ENCODE measurements at places on chromosomes 2 and 18.

DNA sequence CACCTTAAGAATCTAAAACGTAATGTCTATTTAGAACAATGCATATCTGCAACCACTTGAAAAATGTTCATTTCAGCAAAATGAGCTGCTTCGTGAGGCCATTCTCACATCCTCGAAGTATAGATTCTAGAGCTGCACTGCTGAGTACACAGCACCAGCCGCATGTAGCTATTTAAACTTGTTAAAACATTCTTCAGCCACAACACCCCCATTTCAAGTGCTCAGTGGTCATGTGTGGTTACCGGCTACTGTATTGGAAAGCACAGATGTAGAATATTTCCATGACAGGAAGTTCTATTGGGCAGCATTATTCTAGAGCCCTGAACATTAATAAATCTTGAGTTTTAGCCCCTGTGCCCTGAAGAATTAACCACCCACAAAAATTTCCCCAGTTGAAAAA, 35.0 kb downstream of the SUMO1 start:
- no peak for DNase-seq

GRCh38 chr2:175111200-175111657, 56.8 kb downstream of the ATF2 start:
- no peak for DNase-seq

GRCh38 chr2:191382801-191383200, 137.6 kb downstream of the MYO1B start:
- no peak for DNase-seq

GRCh38 chr2:216956820-216957493, 97.1 kb upstream of the TNP1 start:
- no peak for DNase-seq

DNA sequence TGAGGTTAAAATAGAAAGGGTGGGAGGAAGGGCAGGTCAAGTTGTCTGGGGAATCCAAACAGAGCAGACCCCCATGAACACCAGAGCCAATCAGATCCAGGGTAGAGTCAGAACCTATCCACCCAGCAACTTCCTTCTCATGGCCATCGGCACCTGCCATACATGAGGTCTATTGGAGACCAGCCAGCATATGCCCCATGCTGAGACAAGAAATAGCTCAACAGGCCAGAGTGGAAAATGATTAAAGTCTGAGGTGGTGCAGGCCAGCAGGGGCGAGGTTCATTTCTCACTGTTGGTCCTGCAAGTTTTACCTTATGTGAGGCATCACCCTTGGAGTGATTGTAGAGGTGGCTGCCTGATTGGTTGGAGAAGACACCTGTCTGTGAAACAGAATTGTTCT, 89.2 kb downstream of the LONRF2 start:
- no peak for DNase-seq

GRCh38 chr2:203535078-203535783, at the start of gene RAPH1:
Gene RAPH1, minus strand, starts transcription at chr2:203535301. Its CDS starts 39,948 bp downstream, at chr2:203495353.
- DNase-seq, result peak; percentile 34

DNA sequence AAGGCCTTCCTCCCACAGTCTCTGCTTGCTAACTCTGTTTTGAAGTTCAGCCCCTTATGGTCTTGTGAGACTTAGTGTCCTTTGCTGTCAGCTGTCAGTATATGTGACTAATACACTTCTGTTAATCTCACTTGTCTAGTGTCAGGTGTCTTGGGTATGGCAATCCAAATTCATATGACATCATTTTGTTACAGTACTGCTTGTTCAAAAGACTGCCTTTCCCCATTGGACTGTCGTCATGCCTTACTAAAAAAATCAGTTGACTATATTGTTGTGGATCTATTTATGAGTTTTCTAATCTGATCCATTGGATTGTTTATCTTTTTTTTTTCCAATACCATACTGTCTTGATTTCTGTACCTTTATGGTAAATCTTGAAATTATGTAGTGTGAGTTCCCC, 611.4 kb upstream of the HS6ST1 start:
- DNase-seq, result no peak

DNA sequence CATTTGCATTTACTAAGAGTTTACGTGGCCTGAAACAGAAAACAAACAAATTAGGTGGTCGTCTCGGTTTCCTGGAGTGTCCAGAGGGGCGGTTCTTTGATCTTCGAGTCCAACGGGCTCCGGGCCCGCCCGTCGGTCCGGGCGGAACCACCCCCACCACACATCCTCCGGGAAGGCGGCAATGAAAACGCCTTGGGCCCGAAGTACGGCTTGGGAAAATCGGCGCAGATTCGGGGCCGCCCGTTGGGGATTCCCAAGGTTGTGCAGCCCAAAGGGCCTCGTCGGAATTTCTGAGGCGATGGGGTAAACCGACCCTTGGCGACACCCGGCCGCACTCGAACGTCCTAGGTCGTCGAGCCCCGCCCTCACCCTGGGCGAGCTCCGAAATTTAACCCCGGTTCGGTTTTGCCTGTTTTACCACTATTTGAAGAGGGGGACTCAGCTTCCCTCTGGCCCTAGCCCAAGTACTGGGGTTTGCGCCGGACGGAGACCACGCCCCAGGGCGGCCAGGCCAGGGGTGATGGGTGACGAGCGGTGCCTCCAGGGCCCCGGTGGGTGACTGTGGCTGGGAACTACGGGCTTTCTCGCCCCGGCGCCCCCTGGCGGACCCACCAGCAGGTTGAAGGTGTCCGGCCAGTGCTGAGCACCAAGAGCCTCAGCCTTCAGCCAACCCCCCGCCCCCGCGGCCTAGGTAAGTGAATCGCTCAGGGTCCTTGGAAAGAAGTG, 1.9 kb upstream of the CFAP53 start:
- DNase-seq, result peak; percentile 53

DNA sequence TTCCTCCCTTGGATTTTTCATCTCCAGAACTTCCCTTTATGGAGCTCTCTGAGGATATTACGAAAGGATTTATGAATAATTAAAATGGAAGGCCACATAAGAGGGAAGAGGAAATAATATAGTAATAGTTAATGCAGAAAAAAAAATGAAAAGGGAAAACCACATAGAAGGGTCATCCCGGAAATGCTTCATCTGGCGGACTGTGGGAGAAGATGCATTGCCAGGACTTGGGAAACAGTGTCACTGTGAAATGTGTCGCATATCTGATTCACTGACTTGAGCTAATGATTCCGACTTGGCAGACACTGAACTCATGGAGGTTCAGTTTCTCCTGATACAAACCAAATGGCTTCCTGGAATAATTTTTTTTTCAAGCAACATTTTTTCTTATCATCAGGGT, 129.9 kb upstream of the RMP24 start:
- DNase-seq, result no peak

DNA sequence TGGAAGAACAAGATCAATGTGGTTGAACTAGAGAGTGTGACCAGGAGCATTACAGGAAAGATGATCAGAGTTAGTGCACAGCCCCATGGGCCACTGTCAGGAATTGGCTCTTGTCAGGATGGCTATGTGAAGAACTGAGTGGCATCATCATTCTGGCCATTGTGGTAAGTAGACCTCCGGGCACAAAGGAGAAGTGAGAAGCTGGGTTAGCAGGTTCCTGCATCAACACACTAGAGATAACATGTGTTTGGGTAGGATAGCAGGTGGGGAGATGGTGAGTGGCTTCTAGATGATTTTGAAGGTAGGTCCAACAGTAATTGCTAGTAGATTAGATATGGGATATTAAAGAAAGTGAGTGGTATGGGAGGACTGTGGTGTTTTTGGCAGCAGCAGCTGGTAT, 408.2 kb downstream of the TSN start:
- DNase-seq, result no peak

DNA sequence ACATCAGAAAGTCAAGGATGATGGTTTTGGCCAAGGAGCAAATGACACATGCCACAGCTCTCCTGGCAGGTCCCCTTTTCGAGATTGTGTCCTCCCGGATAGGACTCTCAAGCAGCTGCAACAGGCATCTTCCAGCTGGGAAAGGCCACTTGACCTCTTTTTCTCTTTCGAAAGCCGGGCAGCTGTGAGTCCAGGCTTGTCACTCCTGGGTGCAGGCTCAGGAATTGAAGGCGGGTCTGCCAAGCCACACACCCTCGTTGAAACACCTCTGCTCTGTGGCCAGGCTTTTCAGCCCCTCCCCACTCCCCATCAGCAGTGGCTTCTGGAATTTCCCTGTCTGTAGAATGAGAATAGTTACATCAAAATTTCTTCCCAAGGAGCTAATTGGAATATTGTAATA, 98.0 kb downstream of the CCDC138 start:
- no peak for DNase-seq

- no peak for DNase-seq
These were observed 205.8 kb downstream of the PRKCE start for GRCh38 chr2:45857275-45857609.

DNA sequence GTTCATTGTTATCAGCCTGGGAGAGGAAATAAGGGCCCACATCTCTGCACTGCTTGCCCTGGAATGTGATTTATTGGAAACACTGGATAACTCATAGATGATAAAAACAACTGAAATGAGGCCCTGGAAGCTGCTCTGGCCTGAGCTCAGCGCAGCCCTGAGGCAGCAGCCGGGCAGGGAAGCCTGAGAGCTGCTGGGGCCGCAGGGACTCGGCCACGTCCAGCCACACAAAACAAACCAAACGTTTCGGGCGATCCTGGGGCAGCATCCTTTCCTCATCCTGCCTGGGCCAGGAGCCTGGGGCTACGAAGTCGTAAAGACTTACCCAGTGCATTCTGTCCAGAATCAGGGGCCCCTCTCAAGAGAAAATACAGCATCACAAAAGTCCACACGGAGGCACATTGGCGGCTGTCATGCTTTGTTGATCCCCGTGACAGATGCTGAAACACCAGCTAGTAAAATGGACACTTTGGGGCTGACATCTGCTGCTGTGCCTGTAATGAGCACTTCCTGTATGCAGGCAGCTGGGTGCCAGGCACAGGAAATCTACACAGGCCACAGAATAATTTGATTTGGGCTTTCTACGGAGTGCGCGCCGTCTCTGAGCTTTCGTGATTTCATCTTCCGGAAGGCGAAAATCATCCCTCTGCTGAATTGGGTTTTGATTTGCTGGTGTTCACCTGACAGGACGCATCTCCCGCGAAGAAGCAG, 250.6 kb downstream of the EIPR1 start:
- DNase-seq, result no peak

DNA sequence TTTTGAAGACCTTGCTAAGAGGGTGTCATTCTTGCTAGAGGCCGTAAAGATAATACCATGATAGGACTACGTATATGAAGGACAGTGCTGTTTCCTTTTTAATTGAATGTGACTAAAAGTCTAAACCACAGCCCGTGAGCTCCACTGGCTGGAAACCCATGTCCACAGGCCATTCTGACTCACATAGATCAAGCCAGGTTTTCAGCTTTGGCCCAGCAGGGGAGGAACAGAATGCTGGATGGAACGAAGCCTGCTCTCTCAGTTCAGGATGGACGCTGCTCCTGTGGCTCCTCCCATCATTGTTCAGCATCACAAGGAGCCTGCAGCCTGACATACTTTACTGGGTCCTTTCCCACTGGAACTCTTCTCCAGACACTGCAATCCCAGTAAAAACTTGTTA, 47.6 kb downstream of the ALPK2 start:
- DNase-seq, result no peak

GRCh38 chr2:237000481-237000880, 85.2 kb upstream of the COPS8 start:
- no peak for DNase-seq

GRCh38 chr2:134919341-134920210, 954 bp downstream of the CCNT2 start:
- peak; percentile 2 for DNase-seq

DNA sequence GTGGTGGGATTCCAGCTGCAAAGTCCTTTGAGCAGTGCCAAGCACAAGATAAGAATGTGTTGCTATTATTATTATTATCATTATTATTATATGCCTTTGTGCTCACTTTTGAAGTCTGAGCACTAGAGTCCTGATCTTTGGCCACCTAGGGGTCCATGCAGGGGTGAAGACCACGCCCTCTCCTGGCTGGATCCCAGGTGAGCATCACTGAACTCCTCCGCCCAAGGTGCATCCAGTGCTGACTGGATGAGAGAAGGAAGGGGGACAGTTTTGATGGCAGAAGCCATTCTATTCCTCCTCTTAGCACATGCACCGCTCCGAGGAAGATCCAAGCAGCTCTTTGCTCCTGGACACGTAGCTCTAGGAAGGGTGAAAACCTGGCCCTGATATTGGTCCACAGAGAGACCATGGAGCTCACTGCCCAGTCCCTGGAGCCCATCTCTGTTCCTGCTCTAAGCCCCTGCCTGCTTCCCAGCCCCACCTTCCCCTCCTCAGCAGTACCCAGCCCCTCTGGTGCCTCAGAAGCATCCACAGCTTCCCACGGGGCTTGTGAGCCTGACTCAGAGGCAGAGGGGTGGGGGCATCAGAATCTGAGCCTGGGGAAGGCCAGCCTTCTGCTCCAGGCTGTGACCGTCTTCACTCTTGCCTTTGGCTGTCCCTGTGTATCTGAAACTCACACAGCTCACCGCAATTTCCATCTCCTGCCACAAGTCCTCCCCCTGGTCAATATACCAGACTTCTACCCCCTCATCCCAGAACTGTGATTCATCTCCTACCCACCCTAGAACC, 45.4 kb downstream of the MCFD2 start:
- no peak for DNase-seq

- no peak for DNase-seq
These were observed 482.0 kb upstream of the DCC start for GRCh38 chr18:51857989-51858388.

DNA sequence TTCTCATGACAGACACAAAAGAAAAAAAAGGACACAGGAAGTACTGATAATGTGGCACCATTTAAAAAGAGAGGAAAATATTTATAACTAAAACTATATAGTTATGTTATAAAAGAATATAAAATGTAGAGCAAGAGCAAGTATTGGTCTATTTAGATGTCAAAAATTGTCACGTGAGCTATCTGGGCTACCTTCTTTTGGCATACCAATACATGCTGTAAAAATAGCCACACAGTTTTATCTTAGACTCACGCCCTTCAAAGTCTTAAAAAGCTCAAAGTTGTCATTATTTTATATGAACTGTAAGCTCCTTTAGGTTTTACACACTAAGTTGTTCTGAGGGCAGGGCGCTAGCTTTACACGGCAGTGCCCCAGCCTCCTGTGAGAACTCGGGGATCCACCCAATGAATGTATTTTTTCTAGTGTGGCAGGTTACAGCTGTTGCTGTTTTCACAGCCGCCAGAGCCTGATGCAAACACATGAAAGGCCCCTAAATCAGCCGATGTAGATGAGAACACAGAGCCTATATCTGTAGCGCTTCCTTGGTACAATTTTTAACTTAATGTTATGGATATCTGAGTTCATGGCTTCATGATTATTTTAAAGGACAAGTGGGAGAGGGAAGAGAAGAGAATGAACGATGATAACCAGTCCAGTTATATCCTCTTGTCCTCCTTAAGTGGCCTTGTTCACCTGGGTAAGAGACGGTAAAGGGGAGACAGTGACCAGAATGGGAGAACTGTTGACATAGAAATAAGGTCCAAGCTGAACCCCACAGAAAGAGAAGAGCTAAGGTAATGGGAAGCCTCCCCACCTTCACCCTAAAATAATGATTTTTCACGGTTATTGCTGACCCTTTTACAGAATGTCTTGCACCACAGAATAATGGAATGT, 130.8 kb downstream of the CACNB4 start:
- no peak for DNase-seq

- DNase-seq, result no peak
These were observed 394.0 kb upstream of the HNRNPA3 start for GRCh38 chr2:176818617-176819016.

- DNase-seq, result no peak
These were observed 31.6 kb downstream of the PCBP1 start for GRCh38 chr2:70118798-70119454.
